Femur (tissue), 1 donor: ENCODE measurements at places on chromosomes 2 and 18.

DNA sequence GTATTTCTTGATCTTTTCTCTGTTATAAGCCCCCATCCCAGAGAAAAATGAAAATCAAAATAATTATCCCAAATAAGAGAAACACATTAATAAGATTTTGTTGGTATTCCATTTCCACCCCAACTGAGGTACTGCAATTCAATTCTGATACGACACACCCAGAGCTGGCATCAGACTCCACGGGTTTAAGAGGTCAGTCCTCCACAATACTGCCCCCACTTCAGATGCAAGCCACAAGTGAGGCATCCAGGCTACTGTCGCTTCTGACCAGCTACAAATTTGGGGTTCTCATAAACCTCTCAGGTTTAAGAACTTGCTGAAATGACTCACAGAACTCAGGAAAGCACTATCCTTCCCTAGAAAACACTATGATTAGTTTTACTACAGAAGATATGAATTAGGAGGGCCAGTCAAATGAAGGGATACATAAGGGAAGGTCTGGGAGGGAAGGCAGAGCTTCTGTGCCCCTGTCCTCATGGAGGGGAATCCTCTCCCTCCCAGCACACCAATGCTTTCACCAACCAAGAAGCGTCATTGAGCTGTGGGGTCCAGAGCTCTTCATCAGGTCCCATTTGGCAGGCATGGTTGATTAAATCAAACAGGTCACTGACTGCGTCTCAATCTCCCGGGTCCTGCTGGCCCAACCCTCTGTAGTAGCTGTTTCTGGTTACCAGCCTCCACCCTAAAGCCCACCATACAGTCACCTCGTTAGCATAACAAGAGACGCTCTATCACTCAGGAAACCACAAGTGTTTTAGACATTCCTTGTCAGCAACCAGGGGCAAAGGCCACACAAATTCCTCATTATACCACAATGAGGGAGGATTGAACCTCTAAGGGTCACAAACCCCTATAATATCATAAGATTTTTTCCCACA is 46.2 kb downstream of the IWS1 start:
- no peak for DNase-seq

- DNase-seq = no peak
These were observed 699.0 kb downstream of the METTL4 start for GRCh38 chr18:1872274-1872673.

- no peak for DNase-seq
These were observed 7.3 kb upstream of the NR4A2 start for GRCh38 chr2:156339865-156340264.

DNA sequence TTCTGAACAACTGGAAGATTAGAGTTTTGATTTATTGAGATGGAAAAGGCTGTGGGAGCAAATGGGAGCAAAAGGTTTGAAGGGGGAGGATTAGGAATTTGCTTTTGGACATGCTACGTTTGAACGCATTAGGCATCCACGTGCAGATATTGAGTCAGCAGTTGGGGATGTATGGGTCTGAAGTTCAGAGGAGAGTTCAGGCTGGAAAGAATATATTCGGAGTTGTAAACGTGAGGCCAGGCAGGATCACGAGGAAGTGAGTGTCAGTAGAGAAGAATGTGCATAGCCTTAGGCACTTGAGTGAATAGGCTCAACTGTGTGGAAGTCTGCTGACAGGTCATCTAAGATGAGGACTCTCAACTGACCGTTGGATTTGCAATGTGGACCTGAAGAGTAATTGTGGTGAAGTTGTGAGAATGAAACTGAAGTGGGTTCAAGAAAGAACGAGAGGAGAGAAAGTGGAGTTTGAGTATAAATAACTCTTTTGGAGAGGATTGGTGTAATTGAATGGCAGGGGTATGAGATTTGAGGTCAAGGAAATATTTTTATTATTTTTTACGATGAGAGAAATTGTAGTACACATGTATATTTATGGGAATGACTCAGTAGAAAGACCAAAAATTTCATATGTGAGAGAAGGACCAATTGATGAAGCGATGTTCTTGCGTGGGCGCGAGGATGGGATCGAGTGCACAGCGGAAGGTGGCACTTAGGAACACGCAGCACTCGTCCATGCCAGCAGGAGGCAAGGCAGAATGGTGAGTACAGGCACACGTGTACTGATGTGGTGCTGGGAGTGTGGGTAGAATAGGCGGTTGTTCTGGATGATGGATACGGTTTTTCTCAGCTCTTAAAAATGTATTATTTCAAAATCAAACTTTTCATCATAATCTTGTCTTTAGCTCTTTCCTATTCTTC is 40.5 kb upstream of the POLE4 start:
- DNase-seq = no peak

- DNase-seq = no peak
These were observed 93.8 kb downstream of the SCG2 start for GRCh38 chr2:223508372-223508771.

- no peak for DNase-seq
These were observed 43.9 kb upstream of the ATP6V1B1 start for GRCh38 chr2:70891572-70892357.

GRCh38 chr2:135525786-135526185 is 5.2 kb downstream of the ZRANB3 start:
- no peak for DNase-seq
